ENCODE measurements at places on chromosomes 3 and 15.
A peak's percentile ranks its signal among the peaks of the same experiment; 100 is the strongest.

GRCh38 chr3:44678480-44679116 is 30.1 kb downstream of the ZNF35 start:
- DNase-seq, result no peak

DNA sequence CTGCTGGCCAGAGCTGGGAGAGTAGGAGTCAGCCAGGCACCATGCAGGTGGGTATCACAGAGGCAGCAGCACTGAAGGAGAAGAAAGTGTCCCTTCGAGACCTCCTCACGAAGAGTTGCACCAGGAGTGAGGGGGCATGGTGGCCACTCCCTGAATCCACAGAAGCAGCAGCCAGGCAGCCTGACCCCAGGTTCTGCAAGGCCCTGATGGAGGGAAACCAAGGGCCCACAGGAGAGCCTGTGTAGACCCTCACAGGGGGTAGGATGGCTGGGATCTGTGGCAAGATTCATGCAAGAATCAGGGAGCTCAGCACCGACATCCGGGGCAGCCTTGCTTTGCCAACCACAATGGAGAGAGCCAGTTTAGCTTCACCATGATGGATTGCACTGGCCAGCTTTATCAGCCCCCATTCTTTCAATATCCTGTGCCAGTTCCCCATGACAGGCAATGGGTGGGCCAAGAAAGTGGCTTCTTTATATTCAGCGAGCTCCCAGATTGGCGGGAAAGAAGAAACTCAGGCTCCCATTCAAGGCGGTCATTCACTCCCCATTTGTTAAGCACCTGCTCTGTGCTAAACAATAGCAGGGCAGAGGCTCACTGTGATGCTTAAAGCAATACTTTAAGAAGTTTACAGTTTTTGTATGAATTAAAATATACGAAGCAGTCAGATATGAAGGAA is 33.5 kb upstream of the TBC1D21 start:
- no peak for DNase-seq

- DNase-seq, result no peak
Observed at GRCh38 chr3:171704814-171705213, 105.5 kb downstream of the PLD1 start.

DNA sequence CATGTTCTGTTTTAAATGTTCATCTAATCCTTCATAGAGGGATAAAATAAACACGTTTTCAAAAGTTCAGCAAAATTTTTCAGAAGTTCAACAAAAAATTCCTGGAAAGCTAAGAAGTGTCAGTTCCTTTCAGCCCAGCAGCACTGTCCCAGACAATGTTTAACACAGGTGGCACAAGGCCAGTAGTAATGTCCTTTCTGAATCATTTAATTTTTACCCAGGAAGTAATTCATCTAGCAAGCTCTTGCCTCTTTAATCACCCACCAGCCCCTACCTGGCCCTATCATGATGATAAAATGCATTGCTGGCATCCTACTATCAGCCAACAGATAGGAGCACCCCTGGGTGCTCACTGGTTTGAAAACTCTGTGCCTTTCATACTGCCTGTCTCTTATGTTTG is 627.1 kb upstream of the ADAMTS9 start:
- no peak for DNase-seq

DNA sequence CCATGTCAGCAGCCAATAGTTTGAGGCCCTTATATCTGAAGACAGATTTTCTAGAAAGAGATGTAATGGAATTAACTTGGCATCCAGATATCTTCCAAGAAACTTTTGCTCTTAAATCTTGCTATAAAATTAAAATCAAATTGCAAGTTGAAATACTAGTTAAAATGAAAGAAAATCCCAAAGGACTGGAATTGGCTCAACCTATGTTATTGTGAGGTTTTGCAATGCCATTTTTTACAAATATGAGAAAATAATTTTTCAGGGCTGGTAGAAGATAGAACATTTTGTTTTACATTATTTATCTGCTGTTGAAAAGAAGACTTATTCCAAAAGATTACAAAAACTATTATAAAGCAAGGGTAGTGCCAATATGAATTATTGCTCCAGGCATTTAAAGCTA is 92.2 kb upstream of the AGTR1 start:
- DNase-seq, result no peak

DNA sequence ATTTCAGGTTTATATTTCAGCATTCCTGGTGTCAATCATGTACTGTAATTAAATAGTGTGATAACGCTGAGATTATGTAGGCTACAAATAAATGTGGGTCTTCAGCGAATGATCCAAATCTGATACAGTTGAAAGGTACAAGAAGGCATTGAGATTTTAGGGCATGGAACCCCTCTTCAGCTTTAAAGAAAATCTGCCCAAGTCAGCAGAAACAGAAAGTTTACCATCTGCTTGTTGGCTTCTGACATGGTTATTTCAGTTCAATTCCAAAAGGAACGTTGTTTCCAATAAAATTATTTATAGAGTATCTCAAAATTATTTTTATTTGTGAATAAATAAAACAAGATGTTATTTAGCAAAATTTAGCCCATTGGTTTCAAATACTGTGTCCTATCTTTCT is 400.2 kb upstream of the RORA start:
- no peak for DNase-seq

DNA sequence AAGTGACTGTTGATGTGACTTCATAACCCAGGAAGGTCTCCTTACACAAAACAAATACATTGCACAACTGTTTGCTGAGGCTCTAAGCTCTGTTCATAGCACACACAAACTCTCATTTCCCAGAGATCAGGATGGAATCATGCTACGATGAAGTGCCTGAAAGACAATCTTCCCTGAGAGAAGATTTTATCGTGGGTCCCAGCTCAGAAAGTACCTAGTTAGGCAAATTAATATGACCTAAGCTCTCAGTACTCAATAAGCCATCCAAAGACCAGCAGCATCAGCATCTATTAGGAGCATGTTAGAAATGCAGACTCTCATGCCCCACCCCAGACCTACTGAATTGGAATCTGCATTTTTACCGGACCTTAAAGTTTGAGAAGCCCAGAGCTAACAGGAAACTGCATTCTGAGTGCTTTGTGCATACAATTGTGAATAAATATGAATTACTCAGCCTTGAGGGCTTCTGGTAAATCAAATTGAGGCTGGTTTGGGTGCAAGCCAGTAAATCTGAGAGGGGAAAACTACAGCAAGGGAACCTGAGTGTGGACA is 161.5 kb upstream of the C2CD4B start:
- no peak for DNase-seq

DNA sequence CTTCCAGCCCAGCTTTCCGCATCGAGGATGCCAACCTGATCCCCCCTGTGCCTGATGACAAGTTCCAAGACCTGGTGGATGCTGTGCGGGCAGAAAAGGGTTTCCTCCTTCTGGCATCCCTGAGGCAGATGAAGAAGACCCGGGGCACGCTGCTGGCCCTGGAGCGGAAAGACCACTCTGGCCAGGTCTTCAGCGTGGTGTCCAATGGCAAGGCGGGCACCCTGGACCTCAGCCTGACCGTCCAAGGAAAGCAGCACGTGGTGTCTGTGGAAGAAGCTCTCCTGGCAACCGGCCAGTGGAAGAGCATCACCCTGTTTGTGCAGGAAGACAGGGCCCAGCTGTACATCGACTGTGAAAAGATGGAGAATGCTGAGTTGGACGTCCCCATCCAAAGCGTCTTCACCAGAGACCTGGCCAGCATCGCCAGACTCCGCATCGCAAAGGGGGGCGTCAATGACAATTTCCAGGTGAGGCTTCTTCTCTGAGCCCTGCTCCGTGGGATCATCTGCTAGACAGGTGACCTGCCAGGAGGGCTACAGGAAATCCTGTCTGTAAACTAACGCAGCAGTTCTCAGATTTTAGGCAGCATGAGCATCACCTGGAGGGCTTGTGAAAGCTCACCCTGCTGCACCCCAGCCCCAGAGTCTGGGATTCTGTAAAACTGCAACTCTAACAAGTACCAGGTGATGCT is 1.6 kb downstream of the THBS1 start:
- no peak for DNase-seq

DNA sequence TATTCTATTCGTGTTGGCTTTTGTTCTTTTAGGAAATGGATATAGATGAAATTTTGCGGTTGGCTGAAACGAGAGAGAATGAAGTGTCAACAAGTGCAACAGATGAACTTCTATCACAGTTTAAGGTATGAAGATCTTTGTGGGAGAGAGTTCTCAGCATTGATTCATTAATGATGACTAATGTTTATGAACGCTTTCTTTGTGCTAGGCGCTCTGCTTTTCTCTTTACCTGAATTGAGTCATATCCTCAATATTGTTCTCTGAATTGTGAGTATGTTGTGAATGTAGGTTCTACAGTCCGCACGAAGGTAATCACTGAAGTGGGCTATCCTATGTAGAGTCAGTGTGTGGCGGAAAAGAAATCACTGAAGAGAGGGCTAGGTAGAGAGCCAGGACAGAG is 81.2 kb downstream of the CHD2 start:
- DNase-seq, result no peak

DNA sequence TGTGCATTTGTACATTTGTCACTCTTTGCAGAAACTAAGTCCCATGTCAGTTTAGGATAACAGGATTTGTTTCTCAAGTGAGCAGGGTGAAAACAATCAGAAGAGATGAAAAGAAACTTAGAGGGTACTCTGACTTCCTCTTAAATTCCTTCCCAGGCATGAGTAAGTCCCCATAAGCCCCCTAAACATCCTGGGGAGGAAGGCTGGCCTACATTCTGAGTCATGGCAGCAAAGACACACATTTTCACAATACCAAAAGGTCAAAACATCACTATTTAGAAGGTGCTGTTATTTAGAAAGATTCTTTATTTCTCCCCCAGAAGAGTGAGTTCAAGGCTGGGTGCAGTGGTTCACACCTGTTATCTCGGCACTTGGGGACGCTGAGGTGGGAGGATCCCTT is 7.6 kb upstream of the FOXP1 start:
- DNase-seq, result no peak

DNA sequence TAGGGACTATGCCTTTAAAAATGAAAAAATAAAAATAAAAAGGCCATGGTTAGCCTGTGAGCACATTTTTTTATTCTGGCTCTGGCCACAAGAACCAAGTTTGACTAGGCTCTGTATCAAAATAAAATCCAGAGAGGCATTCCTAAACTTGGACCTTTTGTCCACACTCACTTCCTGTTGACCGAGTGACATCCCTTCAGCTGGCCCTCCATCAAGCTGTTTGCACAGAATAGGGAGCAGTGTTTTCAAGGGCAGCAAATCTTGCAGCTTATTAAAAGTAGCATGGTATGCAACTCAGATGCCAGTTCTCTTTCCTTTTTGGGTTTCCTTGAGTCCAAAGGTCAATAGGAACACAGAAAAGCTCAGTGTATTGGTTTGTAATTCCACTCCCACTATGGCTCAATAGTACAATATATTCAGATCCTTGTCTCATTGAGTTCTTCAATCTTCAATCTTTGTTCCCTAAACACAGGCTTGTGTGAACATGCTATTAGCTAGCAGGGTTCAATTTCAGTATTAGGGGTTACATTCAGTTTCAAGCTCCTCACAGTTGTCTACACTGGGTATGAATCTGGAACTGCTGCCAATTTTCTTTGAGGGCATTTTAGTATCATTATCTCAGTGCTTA is 244.5 kb downstream of the RBMS3 start:
- DNase-seq, result no peak

GRCh38 chr15:69976366-69976994 is 121.2 kb downstream of the TLE3 start:
- peak; percentile 77 for DNase-seq

DNA sequence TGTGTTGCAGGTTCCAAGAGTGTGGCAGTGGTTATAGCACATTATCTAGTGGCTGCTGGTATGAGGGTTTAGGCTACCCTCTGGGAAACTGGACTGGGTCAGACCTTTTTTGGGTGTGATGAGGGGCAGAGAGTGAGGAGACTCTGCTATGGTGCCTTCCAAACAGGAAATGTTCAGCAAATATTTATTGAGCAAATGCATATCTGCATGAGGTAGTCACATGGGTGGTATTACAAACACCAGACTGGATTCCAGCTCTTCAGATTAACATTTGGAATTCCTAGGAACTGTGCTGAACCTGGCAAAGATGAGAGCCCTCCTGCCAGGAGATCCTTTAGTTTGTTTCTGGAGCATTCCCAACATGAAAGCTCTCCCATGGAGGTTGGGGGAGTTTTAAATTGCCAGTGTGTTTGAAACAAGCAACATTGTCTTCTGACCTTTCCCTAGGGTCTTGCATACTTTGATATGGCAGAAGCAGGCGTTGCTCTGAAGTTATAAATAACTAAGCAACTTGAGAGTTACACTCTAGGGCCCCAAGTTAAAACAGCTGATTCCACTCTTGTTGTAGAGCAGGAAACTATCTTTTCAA is 341.2 kb upstream of the C2CD4B start:
- DNase-seq, result no peak

GRCh38 chr15:48946074-48946839 is 17.5 kb downstream of the SHC4 start:
- DNase-seq, result no peak

- DNase-seq, result no peak
Observed at GRCh38 chr15:63979262-63979793, 67.0 kb downstream of the DAPK2 start.

GRCh38 chr3:182787302-182788036 is 5.8 kb upstream of the ATP11B start:
- DNase-seq, result no peak

- no peak for DNase-seq
Observed at GRCh38 chr3:50254577-50255250, 14.2 kb upstream of the SEMA3B start.

DNA sequence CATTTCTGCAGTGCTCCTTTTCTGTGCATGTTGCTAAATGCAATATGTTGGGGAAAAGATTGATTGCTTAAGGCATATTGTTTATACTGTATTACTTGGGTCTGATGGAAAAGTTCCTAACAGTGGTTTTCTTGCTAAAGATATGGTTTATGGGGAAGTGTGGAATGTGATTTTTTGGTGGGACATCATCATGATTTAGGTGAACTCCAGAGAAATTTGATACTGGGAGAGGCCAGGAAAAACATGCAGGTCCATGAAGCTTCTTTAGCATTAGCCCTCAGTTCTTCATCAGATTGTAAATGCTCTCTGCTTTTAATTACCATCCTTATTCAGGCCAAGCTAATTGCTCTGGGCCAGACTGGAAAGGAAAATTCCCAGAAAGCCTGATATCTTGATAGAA is 147.5 kb downstream of the LRTM1 start:
- DNase-seq, result no peak

DNA sequence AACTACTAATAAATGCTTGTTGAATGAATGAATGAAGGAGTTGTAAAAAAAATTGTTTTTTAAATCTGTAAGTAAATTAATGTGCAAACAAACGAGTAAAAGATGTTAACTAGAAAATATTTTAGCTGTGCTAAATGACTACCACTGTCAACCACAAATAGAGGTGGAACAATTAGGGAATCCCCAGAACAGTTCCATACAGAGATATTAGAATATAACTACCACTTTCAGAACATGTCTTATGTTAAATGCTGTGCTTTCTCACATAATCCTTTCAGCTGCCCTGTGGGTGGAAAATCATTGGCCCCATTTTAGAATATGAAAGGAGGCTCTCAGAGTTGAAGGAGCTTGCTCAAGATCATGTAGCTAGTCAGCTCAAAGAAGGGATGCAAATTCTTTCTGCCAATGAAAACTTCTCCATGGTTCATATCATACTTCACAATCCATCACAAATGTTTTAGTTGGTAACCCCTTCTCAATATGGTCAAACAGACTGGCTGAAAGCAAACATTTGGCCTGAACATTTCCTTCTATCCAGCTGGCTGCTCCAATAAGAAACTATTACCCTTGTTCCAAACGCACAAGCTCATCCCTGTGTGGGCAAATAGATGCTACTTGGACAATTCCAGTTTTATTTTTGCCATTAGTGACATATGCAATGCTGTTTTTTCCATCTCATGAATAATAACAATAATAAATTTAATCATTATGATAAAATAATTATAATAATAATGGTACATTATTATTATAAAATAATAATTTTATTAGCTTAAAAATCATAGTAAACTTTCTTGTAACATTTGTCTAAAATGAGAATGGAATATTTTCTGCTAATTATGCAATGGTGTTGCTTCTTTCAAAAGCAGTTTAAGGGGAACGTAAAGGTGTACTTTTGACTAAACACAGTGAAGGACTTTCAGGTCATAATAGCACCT is 290.4 kb upstream of the STT3B start:
- no peak for DNase-seq
